ENCODE measurements at places on chromosomes 3 and 15.

- peak; percentile 71 for DNase-seq
Measured at GRCh38 chr3:73727117-73727821, 102.5 kb upstream of the PDZRN3 start.

DNA sequence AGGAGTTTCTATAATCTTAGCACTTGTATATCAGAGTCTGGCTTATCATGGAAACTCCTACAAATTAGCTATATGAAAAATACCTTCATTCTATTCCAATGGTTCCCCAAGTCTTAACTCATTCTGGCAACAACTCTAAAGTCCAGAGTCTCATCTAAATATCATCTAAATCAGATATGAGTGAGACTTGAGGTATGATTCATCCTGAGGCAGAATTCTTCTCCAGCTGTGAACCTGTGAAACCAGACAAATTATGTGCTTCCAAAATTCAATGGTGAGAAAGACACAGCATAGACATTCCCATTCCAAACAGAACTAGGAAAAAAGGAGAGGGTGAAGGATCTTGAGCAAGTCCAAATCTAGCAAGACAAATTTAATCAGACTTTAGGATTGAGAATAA lies 138.8 kb downstream of the THRB start:
- DNase-seq: no peak

DNA sequence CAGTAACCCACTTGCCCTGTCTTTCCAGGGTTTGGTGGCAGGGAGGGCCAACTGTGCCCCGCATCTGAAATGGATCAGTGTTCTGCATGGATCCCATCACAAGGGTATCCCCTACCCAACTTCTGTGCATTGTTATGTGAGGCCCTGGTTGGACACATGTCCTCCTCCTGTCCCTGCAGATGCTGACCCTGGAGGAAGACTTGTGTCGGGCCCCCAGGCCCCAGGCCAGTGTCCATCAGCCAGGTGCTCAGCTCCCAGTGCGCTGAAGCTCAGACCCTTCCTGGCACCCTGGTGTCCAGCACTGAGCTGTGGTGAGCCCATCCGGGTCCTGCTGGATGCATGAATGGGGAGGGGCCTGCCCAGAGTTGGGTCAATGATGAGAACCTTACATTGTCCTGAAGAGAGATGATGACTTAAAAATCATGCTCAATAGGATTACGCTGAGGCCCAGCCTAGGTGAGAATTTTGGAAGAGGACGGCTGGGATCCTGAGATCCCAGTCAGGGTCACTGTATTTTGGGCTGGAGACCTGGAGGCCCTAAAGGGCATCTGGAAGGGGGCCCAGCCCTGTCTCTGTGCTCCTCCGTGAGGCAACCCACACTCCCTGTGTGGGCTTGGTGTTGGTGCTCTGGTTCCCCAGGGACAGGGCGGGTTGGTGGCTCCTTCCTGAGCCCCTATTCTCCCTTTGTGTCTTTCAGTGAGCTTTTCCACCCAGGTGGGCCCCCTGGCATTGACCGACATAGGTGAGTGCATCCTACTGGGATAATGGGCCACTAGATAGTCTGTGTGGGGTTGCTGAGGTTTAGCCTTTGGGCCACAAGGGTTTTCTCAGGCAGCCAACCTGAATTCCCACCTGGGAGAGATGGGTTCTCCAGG lies 199.1 kb downstream of the UBE3A start:
- no peak for DNase-seq

GRCh38 chr3:131381445-131382291 lies at the start of gene NUDT16:
Gene NUDT16, plus strand, starts transcription at chr3:131381774. Its CDS starts 31 bp downstream, at chr3:131381805.
- DNase-seq: peak; percentile 99

- no peak for DNase-seq
Measured at GRCh38 chr3:190229632-190230424, 92.4 kb downstream of the CLDN1 start.

GRCh38 chr3:132381348-132381944 lies 35.9 kb upstream of the DNAJC13 start:
- DNase-seq: no peak

GRCh38 chr3:71763426-71763825 lies 9.8 kb downstream of the GPR27 start:
- DNase-seq: no peak

DNA sequence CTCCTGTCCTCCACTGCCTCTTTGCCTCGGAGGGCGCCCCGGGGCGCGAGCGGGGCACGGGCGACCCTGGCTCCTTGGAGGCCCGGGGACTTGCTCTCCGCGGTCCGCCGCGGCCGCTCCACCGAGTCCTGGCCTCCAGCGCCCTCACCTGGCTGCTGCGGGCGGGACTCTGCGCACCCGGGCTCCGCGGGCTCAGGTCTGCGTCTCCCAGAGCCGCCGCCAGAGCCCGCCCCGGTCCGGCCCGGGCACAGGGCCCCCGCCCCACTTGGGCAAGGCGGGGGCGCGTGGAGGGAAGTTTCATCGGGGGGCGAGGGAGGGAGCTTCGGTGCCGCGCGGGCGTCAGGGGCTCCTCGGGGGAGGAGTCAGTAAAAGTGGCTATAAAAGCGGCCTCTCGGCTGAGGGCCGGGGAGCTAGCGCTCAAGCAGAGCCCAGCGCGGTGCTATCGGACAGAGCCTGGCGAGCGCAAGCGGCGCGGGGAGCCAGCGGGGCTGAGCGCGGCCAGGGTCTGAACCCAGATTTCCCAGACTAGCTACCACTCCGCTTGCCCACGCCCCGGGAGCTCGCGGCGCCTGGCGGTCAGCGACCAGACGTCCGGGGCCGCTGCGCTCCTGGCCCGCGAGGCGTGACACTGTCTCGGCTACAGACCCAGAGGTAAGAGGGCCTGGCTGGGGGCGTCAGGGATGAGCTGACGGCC lies at the start of gene CEMIP:
Gene CEMIP (plus strand): TSS at position 407 of the 694 bp plus-strand sequence. CDS start 94,510 bp downstream, outside the sequence.
- DNase-seq: peak; percentile 89

GRCh38 chr3:140341817-140342403 lies 336.0 kb upstream of the TRIM42 start:
- no peak for DNase-seq

DNA sequence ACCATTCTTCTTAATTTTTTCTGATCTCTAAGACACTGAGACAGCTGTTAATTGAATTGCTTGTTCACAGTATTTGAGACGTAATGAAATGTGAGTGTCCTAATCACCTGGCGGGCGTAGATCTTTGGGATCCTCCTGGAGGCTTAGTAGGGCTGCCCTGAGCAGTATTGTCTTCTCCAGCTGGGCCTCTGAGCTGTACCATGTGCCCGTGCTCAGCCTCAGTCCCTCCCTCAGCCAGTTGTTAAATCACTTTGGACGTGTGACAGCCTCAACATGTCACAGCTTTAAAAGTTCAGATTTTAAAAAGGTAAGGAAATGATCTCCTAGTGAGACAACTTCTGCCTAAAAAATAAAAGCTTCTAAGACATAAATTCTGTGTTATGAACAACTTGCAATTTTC lies 35.5 kb downstream of the IGF1R start:
- no peak for DNase-seq

- DNase-seq: no peak
Measured at GRCh38 chr3:146325170-146325569, 74.3 kb upstream of the PLSCR4 start.

DNA sequence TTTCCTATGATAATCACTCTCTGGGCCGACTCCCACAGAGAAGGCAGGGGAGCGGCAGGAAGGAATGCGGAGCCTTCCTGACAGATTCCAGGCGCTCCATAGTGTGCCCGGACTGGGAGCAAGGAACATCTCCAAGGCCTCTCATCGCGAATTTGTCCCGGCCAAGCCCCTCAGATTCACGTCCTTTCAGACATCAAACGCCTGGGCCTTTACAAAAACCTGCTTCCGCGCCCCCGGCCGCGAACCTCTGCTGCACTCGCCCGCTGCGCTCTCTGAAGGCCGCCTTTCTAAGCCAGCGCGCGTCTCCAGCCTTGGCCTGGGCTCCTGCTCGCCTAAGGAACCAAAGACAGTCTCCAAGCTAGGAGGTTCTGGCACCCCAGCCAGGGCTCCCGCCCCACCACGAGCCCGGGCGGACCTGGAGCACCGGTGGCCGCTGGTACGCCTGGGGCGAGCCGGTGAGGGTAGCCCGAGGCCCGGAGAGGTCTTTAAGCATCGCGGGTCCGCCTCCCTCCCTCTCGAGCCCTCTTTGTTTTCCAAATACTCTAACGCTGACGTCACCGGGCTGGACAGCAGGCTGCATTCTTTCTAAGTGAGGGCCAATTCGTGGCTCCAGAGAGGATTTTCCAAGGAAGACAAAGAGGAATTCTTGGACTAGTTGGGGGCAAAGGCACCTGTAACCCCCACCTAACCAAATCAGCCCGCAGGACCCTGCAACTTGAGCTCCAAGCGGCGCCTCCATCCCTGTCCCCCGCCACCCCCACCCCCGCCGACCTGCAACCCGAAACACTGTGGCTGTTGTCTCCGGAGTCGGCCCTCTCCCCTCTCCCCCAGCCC lies 759 bp downstream of the AMOTL2 start:
- peak; percentile 74 for DNase-seq

DNA sequence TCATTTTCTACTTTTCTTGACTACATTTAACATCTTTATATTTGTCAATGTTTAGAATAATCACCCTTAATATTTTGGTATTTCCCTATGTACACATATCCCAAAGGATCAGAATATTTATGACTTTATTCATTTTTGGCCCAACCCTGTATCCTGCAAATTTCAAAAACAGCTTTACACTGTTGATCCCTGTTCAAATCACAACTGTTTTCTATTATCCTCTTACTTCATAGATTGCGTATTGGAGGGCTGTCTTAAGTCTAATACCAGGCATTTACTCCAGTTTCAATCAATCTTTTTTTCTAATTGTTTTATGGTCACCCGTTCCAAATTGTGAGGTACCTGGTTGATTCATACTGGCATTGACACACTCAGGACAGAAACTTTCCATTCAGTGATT lies 107.9 kb downstream of the RPL22L1 start:
- DNase-seq: no peak

GRCh38 chr15:67819636-67820035 lies 5.7 kb upstream of the SKOR1 start:
- no peak for DNase-seq

GRCh38 chr15:64461721-64462162 lies 1.4 kb downstream of the ZNF609 start:
- DNase-seq: peak; percentile 29
